ENCODE measurements at places on chromosomes 16 and 17.
A peak's percentile ranks its signal among the peaks of the same experiment; 100 is the strongest.

DNA sequence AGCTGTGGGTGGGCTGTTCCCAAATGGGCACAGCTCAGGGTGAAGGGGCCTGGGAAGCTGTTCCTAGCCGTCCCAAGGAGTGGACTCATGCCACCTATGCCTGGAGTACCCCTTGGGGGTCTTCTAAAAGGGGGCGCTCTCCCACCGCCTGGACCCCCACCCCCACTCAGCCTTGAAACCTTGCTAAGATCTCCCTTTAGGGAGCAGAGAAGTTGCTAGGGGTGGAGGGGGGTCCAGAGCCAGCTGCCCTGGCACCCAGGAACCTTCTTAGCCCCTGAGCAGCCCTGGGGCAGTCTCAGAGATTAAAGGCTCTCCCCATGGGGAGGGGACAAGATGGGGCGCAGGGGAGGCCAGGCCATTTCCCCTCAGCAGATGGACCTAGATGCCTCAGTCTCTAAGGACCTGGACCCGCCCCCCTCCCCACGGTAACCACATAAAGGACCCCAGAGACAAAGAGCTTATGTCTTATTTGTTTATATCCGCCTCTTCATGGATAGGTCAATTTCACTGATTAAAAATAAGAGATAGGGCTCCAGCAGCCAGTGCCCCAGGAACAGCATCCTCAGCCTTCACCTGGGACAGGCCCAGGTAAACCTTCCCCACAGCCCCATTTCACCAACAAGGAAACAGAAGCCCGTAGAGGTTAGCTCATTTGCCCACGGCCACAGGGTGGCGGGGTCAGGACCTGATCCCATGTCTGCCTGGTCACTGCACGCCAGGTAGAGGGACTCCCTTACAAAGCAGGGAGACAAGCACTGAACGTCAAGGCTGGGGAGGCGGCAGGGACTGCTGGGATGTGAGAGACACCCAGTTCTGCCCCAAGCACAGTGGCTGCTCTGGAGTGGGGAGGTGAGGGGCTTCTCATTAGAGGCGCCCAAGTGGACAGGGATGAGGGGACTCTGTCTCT, 3.4 kb downstream of the MTSS2 start:
- no peak for DNase-seq

DNA sequence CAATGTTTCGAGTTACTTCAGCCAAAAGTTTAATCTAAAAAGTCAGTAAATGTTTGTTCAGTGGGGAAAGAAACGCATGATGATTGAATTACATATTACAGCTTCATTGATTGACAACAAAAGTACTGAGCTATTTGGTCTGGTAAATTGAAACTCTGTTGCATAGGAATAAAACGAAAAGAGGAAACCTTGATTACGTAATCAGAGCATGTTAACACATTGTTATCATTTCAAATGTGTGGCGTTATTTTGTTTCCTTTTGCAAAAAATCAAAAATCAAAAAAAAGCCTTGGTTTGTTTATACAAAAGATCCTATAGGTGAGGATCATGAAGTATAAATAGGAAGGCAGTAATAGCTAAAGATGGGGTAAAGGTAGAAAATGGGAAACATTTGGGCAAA, 19.5 kb upstream of the CA10 start:
- no peak for DNase-seq

DNA sequence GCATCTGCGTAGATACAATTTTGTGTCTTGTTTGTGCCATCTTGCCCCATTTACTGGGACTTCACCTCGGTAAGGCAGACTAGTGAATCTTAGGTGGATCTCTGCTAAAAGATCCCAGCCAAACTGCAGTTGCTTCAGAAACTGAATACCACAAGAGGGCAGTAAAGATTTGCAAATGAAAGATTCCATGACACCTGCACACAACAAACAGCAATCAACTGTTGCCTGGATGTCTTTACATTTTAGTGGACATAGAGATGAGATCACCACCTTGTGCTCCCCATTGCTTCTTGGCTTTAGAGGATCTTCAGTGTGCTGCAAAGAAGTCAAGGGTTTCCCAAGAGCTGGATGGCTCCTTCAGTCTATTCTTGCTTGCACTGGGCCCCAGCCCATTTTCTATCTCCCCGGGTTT, 119.2 kb upstream of the CACNG5 start:
- DNase-seq: no peak

DNA sequence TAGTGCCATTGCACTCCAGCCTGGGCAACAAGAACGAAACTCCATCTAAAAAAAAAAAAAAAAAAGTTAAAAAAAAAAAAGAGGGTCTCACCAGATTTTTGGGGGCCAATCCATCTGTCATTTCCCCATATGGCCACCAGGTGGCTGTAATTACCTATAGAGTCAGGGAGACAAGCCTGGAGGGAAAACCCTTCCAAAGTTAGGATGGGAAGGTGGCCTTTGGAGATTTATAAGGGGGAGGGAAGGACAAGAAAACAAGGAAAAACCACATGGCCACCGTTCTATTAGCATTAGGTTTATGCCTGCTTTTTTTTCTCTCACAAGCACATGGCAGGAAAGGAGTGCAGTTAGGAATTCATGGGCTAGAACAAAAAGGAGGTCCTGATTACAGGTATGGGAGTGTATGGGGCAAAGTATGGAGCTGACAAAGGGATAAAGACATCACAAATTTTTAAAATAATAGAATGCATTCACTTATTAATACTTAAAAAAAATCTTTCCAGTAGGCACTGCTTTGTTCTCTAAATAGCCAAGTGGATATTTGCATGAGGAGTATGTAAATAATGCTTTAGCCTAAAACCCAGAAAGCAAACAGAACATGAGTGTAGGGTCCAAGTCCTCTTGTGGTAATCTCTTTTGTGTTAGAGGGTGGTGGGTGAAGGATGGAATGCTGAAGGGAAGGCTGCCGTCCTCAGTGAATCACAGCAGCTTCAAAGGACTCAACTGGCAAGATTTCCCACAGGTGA, 5.1 kb downstream of the CYB5D1 start:
- no peak for DNase-seq

GRCh38 chr16:66924527-66925321, 611 bp downstream of the RRAD start:
- DNase-seq: peak; percentile 17

- DNase-seq: no peak
These were observed 60.7 kb downstream of the GRIN2A start for GRCh38 chr16:10121491-10121890.

- no peak for DNase-seq
These were observed 17.9 kb downstream of the IKZF3 start for GRCh38 chr17:39846205-39846604.

DNA sequence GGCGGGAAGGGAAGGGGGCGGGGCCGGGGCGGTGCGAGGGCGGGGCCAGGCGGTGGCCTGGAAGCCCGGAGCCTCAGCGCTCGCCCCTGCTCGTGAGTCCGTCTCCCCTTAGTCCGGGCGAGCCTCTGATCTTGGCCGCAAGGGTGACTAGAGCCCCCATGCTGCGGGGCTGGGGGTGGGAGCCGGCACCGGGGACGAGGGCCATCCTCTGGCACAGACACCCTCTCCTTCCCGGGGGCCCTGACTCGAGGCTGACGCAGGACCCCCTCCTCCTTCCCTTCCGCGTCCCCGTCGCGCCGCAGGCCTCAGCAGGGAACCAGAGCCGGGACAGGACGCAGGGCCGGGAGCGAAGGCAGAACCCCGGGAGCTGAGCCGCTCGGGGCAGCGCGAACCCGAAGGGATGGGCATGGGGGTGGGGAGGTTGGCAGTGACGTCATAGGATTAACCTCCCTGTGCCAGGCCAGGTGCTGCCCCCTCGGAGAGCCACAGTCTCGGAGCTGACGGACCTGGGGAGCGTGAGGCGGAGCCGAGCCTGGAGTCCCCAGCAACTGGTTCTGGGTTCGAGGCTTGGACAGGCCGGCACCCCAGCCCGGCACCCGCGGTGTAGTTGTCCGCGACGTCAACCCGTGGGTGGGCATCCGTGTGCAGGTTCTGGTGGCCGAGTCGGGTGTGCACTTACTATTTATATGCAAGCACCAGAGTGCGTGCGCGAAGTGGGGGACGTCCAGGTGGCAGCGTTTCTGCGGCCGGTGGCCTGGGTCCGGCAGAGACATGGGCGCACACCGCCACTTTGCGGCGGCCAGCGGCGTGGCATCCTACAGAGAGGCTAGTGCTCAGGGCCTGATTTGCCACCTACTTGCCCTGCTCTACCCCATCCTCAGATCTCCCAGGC, 503 bp upstream of the PLCD3 start:
- peak; percentile 69 for DNase-seq

- no peak for DNase-seq
These were observed 19.4 kb downstream of the ERN1 start for GRCh38 chr17:64110379-64111152.

GRCh38 chr17:67615011-67615561, 102.7 kb upstream of the NOL11 start:
- DNase-seq: no peak

GRCh38 chr17:59601130-59601529, 18.6 kb upstream of the CLTC start:
- DNase-seq: no peak

DNA sequence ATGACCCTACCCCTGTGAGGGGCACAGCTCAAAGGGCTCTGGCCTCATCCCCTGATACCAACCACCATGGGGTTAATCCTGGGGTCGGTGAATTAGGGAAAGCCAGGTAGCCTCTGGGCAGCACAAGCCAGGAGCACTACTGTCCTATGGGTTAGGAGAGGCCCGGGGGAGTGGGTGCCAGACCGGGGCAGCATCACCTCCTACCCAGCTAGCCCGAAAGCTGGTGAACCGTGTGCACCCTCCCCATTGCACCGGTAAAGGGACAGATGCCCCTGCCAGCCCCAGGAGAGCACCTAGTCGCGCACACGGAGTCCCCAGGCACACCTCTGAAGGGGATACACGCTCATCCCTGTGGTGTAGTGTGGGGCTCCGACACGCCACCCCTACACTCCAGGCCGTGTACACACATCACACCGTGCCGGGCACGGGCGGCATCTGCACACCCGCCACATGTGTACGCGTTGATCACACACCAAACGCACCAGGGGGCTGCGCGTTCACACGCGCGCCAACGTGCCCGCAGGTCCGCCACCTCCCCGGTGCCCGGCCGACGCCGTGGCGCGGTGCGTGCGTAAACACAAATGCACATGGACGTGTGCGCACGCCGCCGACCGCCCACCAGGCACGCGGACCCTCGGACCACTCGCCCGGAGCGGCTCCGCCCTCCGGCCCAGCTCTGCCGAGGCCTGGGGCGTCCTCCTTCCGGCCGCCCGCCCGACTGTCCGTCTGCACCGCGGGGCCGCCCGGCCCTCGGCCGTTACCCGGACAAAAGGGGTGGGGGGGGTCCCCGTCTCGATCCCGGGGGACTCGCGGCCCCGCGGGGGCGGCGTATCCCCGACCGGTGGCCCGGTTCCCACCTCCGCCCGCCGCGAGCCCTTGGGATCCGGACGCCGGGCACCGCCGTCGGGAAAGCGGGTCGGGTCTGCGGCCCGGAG, 785 bp downstream of the UBALD1 start:
- DNase-seq: peak; percentile 12

DNA sequence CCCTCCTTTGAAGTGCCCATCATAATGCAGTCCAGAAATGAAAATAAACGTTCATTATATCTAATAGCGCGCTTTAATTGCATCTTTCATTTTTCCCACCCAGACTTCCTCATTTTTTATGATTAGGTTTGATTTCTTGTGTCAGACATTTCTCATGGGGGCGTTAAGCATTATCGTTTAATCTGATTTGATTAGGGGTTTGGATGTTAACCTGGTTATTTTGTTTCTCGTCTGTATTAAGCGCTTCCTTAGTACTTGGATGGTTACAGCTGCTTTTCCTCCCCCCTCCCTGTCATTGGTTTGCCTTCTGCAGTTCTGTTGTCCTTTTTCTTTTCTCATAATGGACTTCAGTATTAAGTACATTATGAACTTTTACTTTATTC, 540 bp downstream of the MFSD11 start:
- no peak for DNase-seq

GRCh38 chr16:85202051-85202601, 89.9 kb upstream of the CIBAR2 start:
- DNase-seq: no peak

DNA sequence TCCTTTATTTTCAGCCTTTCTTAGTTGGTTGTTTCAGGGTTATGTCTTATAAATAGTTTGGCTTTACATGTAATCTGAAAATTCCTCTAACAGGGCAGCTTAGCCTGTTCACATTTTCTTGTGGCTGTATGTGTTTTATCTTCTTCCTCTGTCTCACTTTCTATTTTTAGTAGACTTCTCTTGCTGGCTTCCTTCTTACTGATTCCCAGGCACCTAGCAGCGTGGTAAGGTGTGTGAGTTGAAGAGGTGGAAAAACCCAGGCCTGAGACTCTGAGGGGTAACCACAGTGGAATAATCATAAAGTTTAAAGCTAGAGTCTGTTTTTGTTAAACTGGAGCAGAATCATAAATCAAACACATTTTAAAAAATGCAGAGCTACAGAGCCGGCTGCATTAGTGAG, 190.9 kb downstream of the LGALS9B start:
- no peak for DNase-seq

DNA sequence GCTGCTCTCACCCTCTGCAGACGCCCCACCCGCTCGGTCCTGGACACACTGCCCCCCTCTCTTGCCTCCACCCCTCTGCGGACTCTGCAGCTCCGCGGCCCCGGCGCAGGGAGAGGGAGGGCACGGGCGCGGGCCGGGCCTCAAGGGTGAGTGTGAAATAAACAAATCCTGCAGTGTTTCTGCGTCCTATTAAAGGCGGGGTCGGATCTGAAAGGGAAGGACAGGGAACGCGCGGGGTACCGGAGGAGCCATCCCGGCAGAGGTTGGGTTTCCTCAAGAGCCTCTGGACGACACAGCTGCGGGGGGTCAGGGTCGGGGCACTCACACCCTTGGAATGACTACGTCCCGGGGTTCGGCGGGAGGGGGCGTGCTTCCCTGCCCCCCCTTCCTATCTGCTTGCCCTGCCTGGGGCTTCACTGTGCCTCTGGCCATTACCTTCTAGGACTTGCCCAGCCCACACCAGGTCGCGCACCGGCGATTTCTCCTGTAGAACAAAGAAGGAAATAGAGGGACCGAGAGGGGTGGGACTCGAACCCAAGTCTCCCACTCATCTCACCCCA, 466 bp upstream of the HSF4 start:
- no peak for DNase-seq

DNA sequence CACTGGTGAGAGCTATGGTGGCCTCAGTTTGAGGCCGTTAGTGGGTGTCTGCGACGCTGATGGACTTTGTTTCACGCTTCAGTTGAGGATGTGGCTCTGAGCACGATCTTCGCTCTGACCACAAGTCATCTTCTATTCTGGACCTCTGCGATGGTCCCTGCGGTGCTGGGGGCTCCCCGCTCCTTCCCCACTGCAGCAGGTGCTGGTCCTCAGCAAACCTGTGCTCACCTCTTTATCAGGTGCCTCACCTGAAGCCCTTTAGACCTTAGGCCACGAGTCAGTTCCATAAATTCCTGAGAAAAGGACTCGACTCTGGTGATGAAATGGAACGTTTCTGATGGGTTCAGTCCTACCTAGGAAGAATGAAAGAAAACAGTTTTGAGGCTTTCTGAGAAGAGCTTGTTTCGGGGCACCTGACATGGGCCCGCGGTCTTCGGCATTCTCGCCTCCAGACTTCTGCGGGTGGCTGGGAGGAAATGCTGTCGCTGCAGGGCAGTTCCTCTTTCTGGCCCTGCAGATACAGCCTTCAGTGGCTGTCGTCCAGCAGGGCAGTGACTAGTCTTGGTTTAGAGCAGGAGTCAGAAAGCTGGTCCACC, 4.7 kb downstream of the KCTD5 start:
- DNase-seq: peak; percentile 34
